T-helper 2 cell treated with Interferon-gamma antibody and Interleukin-4, amounts not matched to agents 5 μg/mL and 100 μg/mL, for 36 hours (primary cell): ENCODE measurements at places on chromosomes 1 and 21.

DNA sequence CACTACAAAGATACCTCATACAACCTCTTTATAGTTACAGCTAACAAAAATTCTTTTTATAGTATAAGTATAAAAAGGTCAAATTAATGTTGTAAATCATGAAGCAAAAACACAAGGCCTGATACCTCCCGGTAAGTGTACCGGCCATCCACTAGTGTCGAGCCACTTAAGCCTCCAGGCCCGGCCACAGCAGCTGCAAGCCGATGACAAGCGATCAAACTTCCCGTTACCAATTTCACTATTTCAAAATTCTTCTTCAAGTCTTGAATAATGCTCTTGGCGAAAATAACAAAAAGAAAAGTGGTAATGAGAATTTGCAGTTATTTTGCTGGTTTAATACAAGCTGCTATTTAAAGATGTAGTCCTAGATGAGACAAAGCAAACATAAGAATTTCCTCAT lies 67.6 kb downstream of the USP24 start:
- DNase-seq, result no peak

GRCh38 chr1:109523706-109524105 lies 14.2 kb upstream of the AMIGO1 start:
- no peak for DNase-seq

GRCh38 chr1:44829506-44830384 lies 13.3 kb downstream of the PTCH2 start:
- DNase-seq, result no peak

- DNase-seq, result no peak
Measured at GRCh38 chr21:45618846-45619485, 24.6 kb upstream of the PCBP3 start.

- no peak for DNase-seq
Measured at GRCh38 chr1:81714636-81715035, 86.1 kb upstream of the ADGRL2 start.

GRCh38 chr21:43884012-43884860 lies 19.2 kb downstream of the AGPAT3 start:
- peak; percentile 58 for DNase-seq

DNA sequence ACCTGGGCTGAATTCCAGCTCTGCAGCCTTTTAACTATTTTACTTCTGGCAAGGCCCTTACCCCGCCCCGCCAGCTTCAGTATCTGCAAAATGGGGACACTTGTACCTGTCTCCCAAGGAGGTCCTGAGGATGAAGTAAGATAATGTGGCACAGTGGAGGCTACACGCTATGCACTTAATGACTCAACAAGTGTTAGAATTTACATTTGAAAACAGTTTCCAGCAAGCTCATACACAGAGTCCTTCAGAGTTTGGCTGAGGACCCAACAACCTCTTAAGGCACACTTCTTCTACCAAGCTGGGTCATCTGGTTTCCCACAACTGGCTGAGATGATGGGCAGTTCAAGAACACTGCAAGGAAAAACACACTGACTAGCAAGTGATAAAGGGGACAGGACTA lies 30.2 kb upstream of the SLC22A15 start:
- DNase-seq, result no peak

DNA sequence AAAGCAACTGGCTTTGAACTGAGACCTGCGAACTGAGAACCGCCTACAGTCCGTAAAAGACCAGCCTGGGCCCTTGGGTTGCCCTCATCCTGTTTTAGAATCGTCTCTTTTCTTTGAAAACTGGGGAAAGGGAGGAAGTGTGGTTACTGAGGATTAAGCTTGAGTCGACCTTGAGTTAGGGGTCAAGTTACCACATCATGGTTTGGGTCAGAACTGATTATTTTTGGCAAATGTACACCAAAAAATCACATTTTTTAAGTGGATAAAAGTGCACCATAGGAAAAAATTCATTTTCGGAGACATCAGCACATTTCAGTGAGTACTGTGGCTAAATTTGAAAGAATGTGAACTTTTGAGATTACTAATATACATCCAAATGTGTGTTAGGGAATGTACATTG lies 76.9 kb upstream of the KAZN start:
- no peak for DNase-seq
